SW 1271 (cell line): ENCODE measurements at places on chromosomes 5 and 9.

- DNase-seq: no peak
These were observed 133.9 kb downstream of the PTTG1 start for GRCh38 chr5:160555581-160555970.

GRCh38 chr9:137114220-137114612 lies 317 bp downstream of the DPP7 start:
- peak; percentile 48 for DNase-seq

- DNase-seq: no peak
These were observed 337.0 kb downstream of the TRPM3 start for GRCh38 chr9:70784456-70784855.

- DNase-seq: no peak
These were observed 366.0 kb downstream of the KDM4C start for GRCh38 chr9:7123743-7124142.

GRCh38 chr5:102690910-102691309 lies 64.2 kb upstream of the PAM start:
- no peak for DNase-seq

DNA sequence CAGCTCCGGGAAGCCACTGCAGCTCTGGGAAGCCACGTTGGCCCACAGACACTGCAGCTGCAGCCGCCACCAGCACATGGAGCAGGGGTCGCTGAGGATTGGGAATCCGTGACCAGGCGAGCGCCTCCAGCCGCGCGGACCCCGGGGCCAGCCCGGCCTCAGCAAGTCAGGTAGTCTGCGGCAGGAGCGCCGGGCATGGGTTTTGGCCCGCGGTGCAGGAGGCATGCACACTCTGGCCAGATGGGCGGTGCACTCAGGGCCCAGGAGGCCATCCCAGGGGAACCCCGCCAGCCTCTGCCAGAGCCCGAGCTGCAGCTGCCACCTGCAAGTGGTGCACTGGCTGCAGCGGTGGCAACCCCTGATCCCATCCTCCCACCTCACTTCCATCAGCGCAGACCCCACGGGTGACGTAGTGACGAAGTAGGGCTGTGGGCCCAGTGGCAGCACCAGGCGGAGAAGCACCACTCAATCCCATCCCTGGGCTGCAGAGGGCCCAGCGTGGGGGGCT lies 368.3 kb upstream of the SPATA31A5 start:
- no peak for DNase-seq

GRCh38 chr9:81669041-81669651 lies 20.2 kb downstream of the TLE1 start:
- no peak for DNase-seq

DNA sequence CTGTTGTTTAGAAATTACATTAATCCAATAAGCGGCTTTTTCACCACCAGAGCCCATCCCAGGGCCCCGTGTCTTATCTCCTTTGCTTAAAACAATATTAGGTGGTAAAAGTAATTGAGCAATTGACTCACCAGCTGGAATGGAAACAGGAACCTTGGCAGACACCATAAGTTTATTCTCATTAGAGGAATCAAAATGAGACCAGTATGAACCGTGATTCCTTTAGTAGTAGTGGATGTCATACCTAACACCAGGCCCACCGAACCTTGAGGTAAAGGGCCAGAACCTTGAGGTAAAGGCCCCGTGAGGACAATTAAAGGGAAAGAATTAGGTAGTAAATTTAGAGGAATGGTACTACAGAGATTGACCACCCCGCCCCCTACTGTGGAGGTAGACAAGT lies 16.5 kb downstream of the HSDL2 start:
- no peak for DNase-seq

GRCh38 chr9:727767-728166 lies 113.7 kb upstream of the DMRT1 start:
- DNase-seq: no peak

- no peak for DNase-seq
These were observed 334.6 kb upstream of the TUSC1 start for GRCh38 chr9:26012797-26013196.

- DNase-seq: no peak
These were observed 154.1 kb downstream of the LRRC70 start for GRCh38 chr5:62732677-62733121.

- no peak for DNase-seq
These were observed 144.4 kb downstream of the COMMD10 start for GRCh38 chr5:116229131-116229689.

GRCh38 chr5:172574871-172575223 lies 66.2 kb upstream of the NEURL1B start:
- no peak for DNase-seq

- no peak for DNase-seq
These were observed 393.8 kb upstream of the MEF2C start for GRCh38 chr5:89276566-89277305.

DNA sequence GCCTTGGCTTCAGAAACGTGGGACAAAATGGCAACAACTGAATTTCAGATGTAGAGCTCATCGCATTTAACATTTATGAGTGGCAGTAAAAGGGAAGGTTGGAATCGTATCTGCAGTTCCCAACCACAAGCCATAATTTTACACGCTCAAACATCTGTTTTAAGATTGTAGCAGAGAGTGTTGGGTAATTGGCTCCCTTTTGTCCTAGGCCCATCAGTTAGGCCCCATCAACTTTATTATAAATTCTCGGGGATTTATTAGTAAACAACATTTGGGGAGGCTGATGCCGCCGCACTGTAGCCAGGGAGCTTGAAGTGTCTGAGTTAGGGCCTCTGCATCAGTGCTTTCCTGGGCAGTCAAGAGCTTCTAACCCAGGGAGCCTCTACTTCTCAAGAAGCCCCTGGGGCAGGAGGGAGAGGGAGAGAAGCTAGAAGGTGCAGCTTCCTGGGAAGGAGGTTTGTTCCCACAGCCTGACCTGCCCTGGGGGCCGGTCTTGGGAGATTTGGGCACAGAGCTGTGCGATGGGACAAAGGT lies 66.2 kb downstream of the HSPA4 start:
- DNase-seq: no peak
